ENCODE measurements at places on chromosomes 12 and 14.

DNA sequence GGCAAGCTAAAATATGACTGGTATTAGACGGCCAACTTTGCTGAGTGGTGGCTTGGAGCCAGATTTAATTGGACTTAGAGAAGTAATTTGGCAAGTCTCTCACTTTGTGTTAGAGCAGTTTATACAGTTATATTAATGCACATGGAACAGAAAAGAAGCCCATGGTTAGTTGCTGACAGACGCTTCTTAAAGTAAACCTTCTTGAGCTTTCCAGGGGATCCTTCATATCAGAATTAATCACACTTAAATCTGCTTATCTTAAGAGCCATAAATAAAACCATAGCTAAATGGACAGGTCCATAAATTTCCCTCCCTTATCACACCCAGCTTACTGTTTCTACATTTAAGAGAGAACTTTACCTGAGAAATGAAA lies 9.6 kb downstream of the GSG1 start:
- no peak for DNase-seq

DNA sequence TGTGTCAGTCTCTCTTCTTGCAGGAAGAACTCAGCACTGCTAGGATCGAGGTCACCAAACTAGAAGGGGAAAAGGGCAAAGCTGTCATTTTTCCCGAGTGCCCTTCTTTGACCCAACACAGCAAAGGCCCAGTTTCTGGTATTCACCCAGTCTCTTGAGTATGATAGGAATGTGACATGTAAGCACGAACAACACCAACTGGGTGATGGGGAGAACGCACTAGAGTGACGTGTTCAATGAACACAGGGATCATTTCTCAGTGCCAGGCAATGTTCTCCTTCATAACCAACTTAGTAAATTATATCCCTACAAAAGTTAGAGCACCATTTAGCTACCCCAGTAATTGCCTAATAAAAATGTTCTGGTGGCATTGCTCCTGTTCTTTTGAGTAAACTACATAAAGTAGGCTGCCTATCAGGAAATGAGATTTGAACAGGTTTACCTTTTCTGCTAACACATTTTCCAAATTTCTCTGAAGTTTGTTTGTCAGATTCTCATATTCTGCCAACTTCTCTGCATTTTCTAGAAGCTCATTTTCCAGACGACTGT lies 64.5 kb downstream of the NIN start:
- DNase-seq, result no peak

DNA sequence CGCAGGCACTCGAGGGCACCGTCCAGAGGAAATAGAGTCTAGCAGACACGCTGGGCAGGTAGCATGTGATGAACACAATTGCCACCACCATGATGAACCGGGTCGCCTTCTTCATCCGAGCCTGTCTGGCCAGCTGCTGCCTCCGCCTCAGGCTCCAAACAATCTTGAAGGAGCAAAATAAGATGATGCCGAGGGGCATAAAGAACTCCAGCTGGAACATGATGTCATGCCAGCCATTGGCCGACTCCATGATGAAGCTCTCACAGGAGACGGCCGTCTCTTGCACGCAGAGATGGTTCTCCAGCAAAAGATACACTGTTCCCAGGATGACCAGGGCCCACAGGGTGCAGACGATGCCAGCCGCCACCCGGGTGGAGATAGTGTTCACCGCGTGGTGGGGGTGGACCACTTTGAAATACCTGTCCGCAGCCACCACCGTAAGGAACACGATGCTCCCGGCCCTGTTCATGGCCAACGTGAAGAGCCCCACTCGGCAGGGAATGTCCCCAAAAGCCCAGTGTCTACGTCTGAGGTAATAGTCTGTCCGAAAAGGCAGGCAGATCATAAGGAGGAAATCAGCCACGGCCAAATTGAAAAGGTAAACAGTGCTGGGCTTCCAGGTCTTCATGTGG lies 945 bp downstream of the HCAR1 start:
- no peak for DNase-seq

DNA sequence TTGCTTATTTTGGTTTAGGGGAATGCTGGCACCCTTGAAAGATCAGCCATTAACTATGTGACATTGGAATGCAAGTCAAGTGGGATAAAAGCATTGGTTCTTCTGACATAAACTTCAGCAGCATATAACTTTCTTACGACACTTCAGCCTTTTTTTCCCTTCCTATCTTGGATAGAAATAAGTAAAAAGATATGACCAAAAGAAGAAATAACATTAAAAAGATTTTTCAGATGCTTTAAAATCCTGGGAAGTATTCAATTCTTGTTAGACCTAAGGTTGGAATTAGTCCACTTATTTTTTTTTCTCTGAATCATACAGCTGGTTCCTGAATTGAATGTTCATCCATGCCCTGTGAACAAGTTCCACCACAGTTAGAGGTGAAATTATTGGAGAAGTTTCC lies 85.6 kb upstream of the TSPAN8 start:
- DNase-seq, result no peak

DNA sequence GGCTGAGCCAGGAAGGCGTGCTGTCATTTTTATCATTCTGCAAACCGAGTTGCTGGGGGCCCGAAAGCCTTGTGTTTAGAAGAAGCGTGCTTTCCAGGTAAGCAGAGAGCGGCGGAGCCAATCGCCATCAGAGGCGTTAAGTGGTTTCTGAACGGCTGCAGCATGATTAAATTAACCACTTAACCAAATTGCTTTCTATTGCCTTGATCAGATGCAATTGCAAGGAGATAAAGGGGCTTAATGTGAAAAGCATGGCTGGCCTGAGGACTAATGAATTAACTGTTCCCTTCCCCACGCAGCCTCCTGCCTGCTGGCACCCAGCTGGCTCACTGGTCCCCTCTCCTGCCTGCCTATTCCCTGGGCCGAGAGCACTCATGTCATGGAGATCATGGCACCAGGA lies 36.6 kb upstream of the CHGA start:
- no peak for DNase-seq

- DNase-seq, result no peak
Observed at GRCh38 chr12:97005174-97005573, 98.1 kb downstream of the NEDD1 start.

DNA sequence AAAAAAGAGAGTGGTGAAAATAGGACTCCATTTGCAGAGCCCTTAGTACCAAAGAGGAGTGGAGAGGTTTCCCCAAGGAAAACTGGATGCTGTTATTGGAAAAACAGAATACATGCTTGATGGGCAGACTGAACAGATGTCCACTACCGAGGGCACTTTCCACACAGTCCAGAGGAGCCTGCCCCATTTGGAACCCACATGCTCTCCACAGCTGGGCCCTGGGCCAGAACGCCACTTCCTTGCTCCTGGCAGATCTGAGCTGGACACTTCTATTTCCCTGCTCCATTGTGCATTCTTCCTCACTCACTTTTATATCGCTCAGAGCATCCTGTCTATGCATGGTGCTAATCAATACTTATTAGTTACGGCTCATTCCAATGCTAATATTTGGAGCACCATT lies 249.9 kb downstream of the SLC15A4 start:
- DNase-seq, result no peak

DNA sequence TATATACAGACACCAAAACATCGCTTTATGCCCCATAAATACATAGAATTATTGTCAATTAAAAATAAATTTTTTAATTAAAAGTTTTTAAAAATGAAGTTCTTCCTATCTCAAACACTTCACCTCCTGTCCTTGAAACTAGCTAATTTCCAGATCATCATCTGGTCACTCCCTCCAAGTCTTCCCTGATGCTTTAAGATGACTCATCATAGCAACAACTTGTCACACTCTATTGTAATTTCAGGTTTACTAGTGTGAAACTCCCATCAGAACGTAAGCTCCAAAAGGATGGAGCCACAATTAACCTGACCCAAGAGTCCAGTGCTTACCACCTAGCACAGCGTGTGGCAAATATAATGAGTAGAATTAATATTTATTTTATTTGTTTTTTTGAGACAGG lies 16.3 kb downstream of the GXYLT1 start:
- DNase-seq, result no peak

GRCh38 chr14:84643446-84643845 lies 886.5 kb upstream of the FLRT2 start:
- DNase-seq, result no peak

- DNase-seq, result peak; percentile 81
Observed at GRCh38 chr14:75542588-75543091, 20.4 kb downstream of the BATF start.

- DNase-seq, result no peak
Observed at GRCh38 chr14:103385929-103386712, 906 bp downstream of the MARK3 start.

GRCh38 chr14:37585971-37586796 lies 8.9 kb downstream of the FOXA1 start:
- no peak for DNase-seq

DNA sequence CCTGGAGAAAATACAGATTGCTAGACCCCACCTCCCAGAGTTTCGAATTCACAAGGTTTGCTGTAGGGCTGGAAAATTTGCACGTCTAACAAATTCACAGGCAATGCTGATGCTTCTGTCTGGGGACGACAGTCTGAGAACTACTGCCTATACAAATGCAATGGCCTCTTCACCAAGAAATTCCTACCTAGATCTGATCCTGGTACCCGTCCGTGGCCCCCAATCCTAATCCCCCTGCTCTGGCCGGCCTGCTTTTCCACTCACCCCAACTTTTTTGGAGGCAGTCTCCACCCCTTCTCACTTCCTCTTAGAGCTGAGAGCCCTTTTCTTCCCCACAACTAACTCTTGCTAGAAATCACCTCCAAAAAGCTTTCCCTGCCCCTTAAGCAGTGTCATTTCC lies 3.1 kb upstream of the SSH1 start:
- no peak for DNase-seq

DNA sequence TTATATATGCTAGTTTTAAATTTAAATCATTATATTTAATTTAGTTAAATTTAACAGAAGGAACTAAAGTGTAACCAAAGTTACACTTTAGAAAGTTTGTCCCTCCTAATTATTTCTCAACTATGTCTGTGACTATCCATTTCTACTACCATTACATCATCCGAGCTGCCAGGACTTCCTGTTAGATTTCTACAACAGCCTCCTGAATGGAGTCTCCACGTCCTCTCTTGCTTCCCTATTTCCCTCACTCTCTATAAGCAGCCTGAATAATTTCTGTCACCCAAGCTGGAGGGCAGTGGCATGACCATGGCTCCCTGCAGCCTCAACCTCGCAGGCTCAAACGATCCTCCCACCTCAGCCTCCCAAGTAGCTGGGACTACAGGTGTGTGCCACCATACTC lies 84.1 kb downstream of the TTC7B start:
- DNase-seq, result no peak

GRCh38 chr12:114434341-114434740 lies 28.4 kb upstream of the TBX5 start:
- no peak for DNase-seq

DNA sequence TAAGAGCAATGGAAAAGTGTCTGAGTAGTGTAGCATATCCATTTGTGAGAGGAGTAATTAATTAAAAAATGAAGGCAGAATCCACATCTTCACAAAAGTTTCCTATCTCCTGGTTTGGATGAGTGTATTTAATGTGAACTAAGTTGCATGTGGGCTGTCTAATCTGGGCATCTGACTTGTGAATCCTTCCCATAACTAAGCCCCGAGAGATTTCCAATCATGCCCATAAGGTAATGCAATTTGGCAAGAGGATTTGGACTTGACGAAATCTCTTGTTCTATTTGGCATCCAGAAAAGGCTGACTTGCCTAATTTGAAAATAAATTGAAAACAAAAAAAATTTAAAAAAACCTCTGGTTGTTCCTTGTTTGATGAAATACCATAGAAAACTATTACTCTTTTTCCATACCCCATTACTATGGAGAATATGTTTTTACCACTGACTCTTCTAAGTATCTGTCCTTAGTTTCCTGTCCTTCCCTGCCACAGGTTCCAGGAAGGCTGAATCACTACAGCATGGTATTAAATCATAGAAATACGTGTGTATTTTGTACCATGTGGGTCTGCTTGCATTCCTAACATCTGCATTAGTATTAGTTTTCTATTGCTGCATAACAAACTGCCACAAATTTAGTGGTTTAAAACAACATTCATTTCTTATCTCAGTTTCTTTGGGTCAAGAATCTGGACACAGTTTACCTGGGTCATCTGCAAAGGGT lies 48.4 kb downstream of the ETV6 start:
- no peak for DNase-seq

DNA sequence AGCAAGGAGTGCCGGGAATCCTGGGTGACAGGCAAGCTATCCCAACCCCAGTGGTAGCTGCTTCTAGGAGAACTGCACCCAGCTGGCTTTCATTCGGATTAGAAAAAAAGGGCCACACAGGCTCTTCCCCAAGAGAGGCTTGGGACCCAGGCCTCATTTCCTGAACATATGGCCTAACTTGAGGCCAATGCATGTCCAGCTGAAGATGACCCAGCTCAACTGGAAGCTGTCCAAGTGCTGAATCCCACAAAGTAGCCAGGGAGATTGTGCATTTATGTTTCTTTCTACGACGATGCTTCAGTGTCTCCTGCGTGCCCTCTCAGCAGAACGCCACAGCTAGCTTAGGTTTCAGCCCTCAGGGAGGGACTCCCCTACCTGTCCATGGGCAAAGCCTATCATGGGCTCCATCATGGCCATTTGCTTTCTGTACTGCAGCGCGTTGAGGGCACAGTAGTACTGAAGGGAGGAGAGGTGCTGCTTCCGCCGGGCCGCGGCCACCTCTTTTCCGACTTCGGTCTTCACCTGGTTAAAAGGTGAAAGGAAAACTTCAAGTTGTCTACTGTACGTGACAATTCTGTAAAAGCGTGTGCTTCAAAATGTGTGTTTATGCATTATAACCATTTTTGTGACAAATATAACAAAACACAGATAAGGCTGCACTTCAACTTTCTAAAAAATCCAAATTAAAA lies 29.1 kb downstream of the APPL2 start:
- no peak for DNase-seq

GRCh38 chr12:53952335-53952694 lies 2.4 kb upstream of the HOXC12 start:
- no peak for DNase-seq

GRCh38 chr14:77074969-77075368 lies 23.1 kb upstream of the CIPC start:
- no peak for DNase-seq

- no peak for DNase-seq
Observed at GRCh38 chr14:39243831-39244230, 10.1 kb downstream of the MIA2 start.

DNA sequence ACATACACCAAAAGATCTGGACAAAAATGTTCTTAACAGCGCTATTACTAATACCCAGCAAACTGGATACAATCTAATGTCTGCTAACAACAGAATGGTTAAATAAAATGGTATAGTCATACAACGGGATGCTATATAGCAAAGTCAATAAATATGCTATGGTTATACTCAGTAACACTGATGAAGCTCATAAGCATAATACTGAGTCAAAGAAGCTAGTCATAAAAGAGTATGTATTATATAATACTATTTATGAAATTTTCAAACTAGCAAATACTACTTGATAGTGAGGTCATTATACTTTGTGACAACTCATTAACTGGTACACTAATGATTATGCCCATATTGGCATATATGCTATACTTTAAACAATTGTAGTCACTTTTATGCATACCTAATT lies 7.4 kb downstream of the ABCD2 start:
- DNase-seq, result no peak

GRCh38 chr12:102728506-102729242 lies 188.4 kb downstream of the PAH start:
- DNase-seq, result no peak

All from right atrium auricular region (tissue), 2 donors.